Astrocyte (in vitro differentiated cells and primary cell): ENCODE measurements at places on chromosomes 7 and 10. TPM values are rescaled to one million over a fixed set of nuclear protein-coding genes. Genes with fewer than 3 reads are reported as not detected.

The NODAL gene
- 0.43 TPM in 1 of 2 replicates, not detected in the other for total RNA-seq

The DLX6 gene
- total RNA-seq: 0.25 TPM in 1 of 2 replicates, not detected in the other

DNA sequence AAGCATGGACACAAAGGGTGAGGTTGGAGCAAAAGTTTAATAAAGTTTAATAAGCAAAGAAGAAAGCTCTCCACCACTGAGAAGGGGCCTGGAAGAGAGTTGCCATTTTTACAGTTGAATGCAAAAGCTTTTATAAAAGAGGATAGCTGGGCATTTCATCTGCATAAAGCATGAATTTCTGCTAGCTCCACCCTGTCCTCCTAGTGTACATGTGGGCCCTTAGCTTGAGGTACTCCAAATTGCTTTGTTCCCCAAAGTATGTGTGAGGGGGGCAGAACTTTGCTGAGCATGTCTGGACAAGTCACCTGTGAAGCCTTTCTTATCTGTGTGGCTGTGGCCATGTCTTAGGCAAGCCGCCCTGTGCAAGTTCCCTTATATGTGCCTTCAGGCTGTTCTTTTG is 22.6 kb upstream of the CROT start:
- DNase-seq: no peak

The SUFU gene
- 25.8 and 26.2 TPM in 2 replicates for total RNA-seq

- no peak for DNase-seq
Observed at GRCh38 chr10:77252380-77253146, 385.0 kb downstream of the KCNMA1 start.
